Stimulated activated CD4-positive, alpha-beta T cell treated with anti-CD3 and anti-CD28 coated beads, Interleukin-4, amount 100 ng/mL, for 24 hours (primary cell): ENCODE measurements at places on chromosomes 2 and 18.

- no peak for DNase-seq
These were observed 229.2 kb upstream of the SMIM21 start for GRCh38 chr18:75656563-75657247.

- DNase-seq = no peak
These were observed 10.0 kb downstream of the NGEF start for GRCh38 chr2:233002829-233003657.

DNA sequence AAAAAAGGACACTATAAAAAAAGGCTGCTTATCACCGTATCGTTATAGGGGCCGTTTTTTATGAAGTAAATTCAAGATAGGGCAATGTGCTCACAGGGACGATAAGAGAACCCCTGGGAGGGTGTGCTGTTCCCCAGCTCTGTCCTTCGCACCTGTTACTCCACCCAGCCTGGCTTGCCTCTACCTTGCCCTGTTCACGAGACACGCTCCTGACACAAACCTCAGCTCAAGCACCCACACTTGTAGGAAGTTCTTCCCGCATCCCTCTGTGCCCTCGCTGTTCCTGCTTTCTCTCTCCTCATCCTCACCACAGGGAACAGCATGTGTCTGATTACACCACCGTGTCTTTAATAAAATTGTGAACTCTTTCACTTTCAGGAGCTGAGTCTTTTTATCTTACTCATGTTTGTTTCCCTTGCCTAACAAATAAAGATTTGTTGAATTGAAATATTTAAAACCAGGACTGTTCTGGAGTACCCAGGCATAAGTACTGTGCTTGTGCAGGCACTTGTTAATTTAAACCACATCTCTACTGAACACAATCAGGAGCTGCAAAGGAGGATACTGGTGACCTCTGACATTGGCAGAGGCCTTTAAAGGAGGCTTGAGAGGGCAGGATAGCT, 26.0 kb upstream of the KIDINS220 start:
- DNase-seq = no peak

GRCh38 chr2:190432567-190433231, 24.5 kb downstream of the MFSD6 start:
- DNase-seq = no peak

GRCh38 chr2:105597011-105597805, 147.5 kb upstream of the NCK2 start:
- no peak for DNase-seq

DNA sequence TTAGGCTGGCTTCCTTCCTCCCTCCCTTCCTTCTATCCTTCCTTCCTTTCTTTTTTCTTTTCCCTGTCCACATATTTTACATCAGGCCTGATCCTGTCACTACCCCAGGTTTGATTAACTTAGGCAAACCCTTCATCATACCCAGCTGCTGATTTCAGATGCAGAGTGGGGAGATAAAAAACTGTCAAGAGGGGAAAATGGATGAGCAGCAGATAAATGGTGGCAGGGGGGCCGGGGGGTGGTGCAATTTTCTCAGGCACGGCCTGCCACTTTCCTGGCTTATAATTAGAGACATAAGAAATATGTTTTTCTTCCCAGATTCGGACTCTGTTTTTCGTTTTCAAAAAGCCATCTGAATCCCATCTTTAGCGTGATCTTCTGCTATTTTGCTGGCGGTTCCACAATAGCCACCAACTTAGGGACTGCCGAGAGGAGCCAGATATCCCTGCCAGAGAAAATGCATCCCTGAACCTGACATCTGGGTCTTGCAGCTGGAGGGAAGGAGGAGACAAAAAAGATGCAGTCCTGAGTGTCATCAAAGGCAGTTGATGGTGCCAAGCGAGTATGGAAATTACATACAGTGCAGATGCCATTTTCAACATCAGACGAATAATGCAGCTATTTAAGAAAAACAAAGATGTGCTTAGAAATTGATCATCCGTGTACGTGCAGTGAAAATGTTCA, 49.9 kb downstream of the CXCR4 start:
- no peak for DNase-seq

DNA sequence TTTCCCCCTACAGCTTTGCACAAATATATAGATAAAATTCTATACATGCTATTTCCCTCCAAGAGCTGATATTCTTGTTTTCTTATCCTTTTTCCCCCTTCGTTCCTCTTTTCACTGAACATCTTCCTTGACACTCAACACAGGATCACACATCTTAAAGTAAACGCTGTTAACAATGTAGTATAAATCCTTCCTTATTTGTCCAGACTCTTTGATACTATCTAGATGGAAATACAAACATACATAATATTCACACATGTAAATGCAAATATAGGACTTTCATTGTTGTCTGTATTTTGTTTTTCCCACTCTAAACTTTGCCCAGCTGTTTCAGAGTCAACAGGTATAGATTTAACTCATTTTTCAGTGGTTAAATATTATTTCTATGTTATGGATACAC, 3.0 kb upstream of the TACR1 start:
- DNase-seq = no peak

DNA sequence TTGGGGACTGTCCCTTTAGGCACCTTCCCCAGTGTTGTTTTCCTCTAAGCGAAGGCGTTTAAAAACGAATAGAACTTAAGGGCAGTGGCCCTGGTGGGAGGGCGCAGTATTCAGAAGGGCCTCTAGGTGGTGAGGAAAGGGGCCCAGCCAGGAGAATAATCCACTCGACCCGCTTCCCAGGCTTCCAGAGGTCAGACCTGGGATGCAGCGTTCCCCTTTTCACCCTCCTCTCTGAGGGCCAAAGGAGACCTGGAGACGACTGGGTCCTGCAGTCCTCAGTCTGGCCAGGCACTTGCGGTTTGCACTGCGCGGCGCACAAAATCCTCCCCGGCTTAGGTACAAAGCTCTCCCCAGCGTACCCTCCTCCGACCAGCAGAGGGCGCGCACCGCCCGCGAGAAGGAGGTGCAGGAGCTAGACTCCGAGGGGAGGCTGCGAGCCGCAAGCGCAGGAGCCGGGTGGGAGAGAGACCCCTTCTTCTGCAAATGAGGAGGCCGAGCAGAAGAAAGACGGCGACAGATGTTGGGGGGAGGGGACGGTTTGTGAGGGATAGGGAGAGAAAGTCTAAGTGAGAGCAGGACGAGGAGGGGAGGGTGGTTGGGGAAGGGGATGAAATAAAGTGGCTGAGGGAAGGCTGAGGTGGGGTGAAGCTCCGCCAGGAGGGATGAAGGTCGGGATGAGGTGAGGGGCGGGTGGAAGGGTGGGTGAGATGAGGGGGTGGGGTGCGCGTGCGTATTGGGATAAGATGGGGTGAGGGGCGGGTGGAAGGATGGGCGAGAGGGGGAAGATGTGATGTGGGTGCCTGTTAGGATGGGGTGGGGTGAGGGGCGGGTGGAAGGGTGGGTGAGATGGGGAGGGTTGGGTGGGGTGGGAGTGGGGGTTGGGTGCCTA, 4.9 kb downstream of the FEV start:
- DNase-seq = peak; percentile 88

DNA sequence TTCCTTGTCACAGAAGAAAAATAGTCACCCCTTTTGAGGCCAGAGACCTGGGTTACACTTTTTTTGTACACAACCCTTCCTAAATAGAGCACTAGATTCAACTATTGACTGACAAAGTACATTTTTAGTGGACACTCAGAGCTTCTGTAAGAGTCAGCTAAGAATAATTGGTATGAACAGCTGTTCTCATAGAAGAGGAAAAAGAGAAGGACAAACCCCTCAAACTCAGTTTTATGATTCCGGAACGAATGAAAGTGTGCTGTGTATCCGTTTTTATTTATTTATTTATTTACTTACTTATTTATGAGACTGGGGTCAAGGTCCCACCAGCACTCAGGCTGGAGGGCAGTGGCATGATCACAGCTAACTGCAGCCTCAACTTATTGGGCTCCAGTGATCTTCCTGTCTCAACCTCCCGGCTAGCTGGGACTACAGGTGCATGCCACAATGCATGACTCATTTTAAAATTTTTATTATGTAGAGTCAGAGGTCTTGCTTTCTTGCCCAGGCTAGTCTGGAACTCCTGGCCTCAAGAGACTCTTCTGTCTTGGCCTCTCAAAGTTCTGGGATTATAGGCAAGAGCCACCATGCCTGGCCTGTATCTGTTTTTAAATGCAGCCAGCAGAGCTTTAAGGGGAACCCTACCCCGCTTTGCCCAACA, 36.0 kb upstream of the FZD5 start:
- DNase-seq = no peak

DNA sequence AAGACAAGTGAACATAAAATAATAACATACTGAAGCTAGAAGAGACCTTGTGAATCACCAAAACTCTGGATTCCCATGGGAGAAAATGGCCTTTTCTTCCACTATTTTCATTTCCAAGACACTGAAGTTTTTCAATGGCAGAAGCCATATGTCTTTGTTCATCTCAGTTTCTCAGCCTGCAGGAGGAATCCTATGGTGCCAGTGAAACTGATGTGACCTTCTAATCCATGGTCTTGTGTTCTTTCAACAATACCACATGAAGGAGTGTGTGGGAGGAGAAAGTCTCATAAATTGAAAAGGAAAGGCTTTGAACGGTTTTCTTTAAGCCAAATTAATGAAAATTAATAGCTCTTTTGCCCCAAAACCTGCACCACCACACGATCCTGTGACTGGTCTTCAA, 257.3 kb downstream of the EPHA4 start:
- no peak for DNase-seq

GRCh38 chr2:34308140-34308539, 709.0 kb upstream of the FAM98A start:
- DNase-seq = no peak
